Stimulated activated CD8-positive, alpha-beta memory T cell treated with anti-CD3 and anti-CD28 coated beads, Interleukin-4, amount 100 ng/mL, for 1 hour (primary cell): ENCODE measurements at places on chromosomes 12 and 14.

DNA sequence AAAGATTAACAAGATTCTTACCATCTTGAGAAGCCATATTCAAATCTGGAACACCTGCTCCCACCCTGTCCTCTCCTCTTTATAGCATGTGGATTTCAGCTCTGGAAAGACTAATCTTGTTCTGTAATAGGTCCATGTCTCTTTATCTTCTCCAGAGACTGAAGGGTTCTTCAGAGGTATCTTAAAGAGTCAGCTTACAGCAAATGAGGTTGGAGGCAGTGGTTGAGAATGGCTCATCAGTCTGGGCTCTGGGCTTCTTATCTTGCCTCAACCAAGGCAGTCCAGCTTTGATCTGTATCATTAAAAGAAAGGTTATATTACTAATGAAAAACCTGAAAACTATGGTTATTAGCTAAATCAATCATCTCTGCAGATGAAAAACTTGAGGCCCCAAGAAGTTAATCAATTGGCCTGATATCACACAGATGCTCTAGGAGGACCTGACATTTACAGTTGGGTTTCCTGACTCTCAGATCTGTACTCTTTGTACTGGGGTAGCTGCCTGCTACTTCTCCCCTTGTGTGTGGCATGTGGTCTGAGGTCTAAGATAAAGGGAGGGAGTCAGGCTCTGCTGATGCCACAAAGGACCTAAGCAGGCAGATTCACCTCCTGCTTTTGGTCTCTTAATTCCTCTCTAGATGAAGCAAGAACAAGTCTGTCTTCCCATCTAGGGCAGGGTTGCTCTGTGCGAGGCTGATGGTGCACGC lies 1.7 kb upstream of the AKAP6 start:
- DNase-seq, result no peak

DNA sequence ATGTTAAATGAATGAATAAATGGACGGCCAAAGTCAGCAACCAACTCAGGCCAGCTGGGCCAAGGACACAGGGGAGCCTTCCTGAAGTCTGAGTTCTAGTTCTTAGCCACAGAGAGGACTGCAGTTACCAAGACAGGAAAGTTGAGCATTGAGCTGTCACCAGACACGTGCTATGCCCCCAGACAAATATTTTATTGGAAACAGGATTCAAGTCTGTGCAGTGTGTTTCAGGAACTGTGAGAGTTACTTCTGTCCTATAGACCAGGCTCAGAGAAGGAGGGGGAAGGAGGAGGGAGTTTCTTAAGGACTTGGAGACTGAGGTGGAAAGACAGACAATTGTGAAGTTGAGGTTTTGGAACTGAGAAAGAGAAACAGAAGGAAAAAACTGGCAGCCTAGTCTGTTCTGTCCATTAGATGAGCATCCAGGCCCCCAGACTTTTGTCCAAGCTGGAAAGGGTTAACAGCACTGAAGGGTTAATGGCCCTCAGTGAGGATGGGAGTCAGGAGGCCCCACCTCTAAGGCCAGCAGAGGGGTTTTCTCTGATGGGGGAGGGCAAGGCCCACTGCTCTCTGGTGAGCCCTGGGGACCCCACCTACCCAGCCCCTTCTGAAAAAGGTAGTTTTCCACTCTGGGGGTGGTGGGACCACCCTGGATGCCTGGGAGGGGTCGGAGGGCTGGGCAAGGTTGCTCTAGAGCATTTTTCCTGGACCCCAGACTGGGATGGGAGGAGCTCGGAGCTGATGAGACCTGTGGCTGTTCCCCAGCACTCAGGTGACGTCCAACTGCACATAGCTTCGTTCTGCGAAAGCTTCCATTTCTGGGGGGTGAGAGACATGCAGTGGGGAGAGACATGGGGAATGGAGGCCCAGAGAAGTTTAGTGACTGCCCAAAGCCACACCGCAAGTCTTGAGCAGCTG lies 6.9 kb upstream of the CMKLR1 start:
- no peak for DNase-seq

DNA sequence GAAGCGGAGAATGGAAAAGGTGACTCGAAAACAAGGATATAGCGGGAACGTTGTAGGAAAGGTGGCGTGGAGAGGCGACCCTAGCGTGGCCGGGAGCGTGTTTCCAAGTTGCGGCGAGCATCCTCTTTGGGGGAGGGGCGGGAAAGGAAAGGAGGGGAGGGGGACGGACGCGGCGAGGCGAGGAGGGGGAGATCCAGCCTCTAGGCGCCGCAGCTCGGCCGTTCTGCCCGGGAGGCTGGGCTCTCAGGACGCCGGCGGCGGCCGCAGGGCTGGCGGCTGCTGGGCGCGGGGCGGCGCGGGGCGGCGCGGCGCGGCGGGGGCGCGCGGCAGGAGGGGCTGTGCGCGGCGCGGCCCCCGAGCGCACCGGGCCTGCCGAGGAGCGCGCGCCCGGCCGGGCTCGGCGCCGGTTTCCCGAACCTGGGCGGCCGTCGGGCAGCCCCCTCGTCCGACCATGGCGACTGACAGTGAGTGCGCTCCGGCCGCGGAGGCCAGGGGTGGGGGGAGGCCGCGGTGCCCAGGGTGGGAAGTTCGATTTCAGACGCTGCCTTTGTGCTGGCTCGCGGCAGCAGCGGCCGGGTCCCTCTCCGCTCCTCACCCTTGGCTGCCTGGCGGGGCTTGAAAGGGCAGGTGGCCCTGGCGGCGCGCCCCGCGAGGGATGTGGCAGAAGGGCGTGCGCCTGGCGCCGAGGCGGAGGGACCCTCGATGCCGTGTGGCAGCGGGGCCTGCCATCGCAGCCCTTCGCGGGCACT lies 50.3 kb downstream of the SNAPC1 start:
- no peak for DNase-seq

DNA sequence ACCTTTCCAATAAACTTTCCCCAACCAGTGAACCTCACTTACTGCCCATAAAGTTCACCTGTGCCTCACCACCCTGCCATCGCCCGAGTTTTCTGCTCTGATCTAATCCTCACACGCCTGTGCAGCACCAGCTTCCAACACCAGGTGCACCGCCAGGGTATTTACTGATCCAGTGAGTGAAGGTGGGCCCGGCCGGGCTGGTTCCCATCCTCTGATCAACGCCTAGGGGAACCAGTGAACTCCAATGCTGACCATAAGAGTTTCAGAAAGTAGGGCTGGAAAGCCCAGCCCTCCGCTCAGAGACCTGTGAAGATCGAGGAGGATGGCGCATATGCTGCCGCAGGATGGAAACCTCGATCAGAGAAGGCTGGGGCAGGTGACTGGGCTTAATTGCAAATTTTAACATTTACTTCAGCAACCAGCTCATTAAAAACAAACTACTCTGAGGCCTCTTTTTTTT lies 685 bp upstream of the MYL6B start:
- no peak for DNase-seq

GRCh38 chr12:122081083-122081696 lies 2.6 kb downstream of the MLXIP start:
- no peak for DNase-seq

- no peak for DNase-seq
Observed at GRCh38 chr12:122423258-122424165, 1.0 kb upstream of the CLIP1 start.

DNA sequence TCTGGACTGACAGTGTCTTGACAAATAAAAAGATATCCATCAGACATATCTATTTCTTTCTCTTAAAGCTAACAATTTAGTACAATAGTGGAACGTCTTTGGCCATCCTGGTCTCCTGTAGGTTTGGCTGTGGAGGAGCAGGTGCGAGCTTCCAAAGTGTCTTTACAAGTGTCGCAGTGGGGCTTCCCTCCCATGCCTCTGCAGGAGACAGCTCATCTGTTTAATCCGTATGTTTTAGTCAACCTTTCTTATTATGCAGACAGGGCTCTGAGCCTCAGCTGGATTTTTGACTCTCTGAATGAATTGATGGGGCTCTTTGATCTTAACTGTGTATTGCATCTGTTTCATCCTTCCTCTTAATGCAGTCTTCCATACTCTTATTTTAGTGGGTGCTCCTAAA lies 57.5 kb downstream of the RMST start:
- DNase-seq, result no peak

DNA sequence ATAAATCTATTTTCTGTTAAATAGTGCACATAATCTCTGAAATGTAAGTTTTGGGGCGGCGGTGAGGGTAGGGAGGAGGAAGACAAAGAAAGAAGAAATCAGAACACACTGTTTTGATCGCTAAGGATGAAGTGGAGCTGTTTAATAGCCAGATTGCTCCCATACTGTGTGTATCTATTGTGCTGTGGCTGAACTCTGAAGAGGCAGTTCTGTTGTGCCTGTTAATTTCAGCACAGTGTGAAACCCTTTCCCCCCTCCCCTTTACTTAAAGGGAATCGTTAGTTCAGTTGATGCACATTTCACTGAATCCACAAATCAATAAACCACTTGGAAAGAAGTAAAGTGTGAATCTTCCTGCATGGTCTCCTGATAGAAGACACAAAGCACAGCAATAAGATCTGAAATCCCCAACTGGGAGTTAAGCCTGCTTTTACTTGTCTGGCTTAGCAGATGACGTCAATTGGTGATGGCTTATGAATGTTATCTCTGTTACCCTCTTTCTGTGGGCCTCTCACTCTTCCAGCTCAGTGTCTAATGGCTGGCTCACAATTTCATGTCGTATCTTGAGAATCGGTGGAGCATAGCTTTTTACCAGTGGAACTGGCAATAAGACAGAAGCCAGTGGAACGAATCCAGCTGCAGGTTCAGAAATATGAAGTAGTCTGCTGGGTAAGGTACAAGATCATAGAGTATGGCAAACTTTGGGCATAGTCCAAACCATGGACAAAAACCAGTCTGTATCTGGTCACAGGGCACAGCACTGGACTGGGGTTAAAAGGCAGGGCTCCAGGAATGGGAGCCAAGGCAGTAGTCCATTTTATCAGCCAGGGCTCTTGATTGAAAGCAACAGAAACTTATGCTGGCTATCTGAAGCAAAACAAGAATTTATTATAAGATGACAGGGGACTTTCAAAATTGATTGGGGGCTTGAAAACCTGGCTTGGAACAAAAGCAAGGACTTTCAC lies 413.5 kb upstream of the SEL1L start:
- no peak for DNase-seq

- no peak for DNase-seq
Observed at GRCh38 chr14:49036984-49037516, 549.1 kb downstream of the RPS29 start.
